Liver (tissue), 10 donors: ENCODE measurements at places on chromosomes 2 and 18. TPM values are rescaled to one million over a fixed set of nuclear protein-coding genes. Genes with fewer than 3 reads are reported as not detected.

DNA sequence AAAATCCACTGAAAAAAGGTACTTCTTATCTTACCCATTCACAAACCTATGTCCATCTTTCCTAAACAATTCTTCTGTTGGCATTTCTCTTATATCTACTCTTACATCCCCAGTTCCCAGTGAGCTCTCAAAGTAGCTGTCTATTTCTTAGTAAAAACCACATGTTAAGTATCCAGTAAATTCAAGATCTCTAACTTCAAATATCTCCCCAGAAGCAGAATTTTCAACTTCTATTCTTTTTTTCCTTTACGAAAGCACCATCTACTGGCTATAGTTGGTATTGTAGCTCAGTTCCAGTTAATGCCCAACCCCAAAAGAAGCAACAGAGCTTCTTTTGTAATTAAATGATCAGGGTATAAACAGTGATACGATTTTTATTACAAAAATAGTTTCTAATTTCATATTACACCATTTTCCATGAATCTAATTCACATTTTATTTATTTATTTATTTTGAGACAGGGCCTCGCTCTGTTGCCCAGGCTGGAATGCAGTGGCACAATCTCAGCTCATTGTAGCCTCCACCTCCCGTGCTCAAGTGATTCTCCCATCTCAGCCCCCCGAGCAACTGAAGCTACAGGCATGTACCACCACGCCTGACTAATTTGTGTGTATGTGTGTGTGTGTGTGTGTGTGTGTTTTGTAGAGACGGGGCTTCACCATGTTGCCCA is 28.5 kb downstream of the HRH4 start:
- H3K4me1 ChIP-seq, result no peaks in the 10 kb centered on the region
- DNase-seq, result no peak
- no peak overlapping the region for H3K27ac ChIP-seq
- H3K27me3 ChIP-seq, result no peaks in the 10 kb centered on the region
- H3K36me3 ChIP-seq, result no peaks in the 10 kb centered on the region
- H3K4me3 ChIP-seq, result no peak overlapping the region

DNA sequence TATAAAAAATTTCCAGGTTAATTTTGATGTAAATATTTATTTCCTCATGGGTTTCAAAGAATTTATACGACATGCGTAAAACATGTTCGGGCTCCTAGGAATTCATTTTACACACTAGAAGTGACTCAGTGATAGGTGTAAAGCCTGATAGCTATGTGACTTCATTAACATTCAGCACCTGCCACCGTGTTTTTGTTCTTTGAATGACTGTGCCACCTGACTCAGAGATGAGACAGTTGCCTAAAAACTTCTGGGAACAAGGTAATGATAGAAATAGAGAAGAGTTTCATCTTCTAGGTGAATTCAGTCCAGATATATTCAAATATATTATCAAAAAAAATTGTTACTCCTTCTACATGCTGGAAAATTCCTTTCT is 10.0 kb downstream of the IL1R2 start:
- H3K4me1 ChIP-seq, result peaks cover 28% of the 10 kb centered on the region
- no peaks in the 10 kb centered on the region for H3K36me3 ChIP-seq
- H3K27me3 ChIP-seq, result no peaks in the 10 kb centered on the region
- no peak overlapping the region for H3K27ac ChIP-seq
- DNase-seq, result no peak

GRCh38 chr2:157355618-157356017 is 30.0 kb upstream of the ERMN start:
- no peak for DNase-seq
- H3K36me3 ChIP-seq, result no peaks in the 10 kb centered on the region
- H3K27me3 ChIP-seq, result no peaks in the 10 kb centered on the region

- H3K36me3 ChIP-seq, result no peaks in the 10 kb centered on the region
- no peaks in the 10 kb centered on the region for H3K4me1 ChIP-seq
- no peak for DNase-seq
- no peak overlapping the region for H3K27ac ChIP-seq
Measured at GRCh38 chr18:52069201-52069600, 270.8 kb upstream of the DCC start.

C2orf80 gene
- not detected for total RNA-seq

ZNF396 gene
- 1.1 TPM for total RNA-seq
